ENCODE measurements at places on chromosomes 4 and X.

DNA sequence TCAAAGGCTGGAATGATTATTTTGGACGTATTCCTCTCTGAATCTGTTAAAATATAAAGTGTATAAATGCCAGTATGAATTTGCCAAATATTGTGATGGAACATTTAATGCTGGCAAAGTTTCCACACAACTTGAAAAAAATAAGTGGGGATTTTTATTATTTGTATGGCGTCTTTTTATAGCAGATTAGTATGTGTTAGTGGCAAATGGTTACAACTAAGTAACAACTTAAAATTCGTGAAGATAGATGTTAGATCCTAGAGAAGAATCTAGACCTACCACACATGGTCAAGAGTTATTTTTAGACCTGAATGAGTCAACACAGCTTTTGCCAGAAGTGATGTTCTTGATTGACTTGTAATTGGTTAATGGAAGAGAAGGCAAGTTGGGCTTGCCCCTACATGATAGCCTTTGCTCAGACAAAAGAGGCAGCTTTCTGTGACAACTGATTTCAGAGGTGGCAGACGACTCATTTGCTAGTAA is 4.8 kb downstream of the CPE start:
- no peak for DNase-seq

DNA sequence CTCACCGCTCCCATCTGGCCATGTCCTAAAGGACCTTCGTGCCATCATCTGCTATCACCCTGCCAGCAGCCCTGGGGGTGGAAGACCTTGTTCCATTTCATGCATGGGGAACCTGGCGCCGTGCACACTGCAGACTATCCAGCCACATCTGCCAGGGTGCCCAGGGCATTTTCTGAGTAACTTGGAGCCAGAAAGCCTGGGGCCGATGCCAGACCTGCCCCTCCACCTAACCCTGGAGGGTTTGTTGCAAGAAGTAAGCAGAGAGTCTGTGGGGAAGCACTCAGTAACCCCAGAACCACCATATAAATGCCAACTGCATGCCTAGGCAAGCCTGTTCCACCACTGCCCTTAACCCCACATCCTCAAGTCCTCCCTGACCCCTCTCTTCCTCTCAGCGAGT is 7.3 kb downstream of the HAUS7 start:
- no peak for DNase-seq

- no peak for DNase-seq
Observed at GRCh38 chr4:1215141-1216075, 33.5 kb downstream of the CTBP1 start.

DNA sequence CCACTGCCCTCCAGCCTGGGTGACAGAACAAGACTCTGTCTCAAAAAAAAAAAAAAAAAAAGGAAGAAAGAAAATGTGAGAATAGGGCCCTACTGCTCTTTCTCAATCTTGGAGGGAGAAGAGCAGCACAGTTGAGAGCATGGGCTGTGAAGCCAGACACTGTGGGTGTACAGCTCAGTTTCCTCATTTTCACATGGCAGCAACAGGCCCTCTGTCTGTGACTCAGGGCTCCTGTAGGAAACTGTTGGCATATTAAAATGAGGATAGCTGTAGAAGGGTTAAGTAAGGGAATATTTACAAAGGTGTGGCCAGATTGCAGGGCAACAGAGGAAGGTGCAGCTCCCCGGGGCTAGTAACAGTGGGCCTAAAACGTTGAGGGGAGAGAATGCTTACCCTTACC is 3.4 kb downstream of the AKAP14 start:
- peak; percentile 0 for DNase-seq

DNA sequence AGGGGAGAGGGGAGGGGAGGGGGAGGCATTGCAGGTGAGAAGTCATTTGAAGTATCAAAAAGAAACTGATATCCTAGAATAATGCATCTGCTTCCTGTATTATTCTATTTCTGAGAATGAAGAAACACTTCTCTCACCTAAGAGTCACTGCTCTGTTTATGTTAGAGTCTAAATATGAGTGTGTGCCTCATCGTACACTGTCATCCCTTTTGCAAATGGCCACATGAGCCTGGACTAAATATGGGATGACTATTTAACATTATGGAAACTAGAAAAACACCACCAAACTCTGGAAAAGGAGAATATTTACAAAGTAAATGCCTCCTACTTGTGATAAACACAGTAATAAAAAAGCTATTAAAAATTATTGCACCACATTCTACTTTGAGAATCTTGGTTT is 146.4 kb upstream of the NOCT start:
- no peak for DNase-seq

GRCh38 chr4:144715230-144715629 is 69.3 kb downstream of the HHIP start:
- DNase-seq, result no peak

- DNase-seq, result no peak
Observed at GRCh38 chrX:41602816-41603345, 85.9 kb upstream of the GPR34 start.

DNA sequence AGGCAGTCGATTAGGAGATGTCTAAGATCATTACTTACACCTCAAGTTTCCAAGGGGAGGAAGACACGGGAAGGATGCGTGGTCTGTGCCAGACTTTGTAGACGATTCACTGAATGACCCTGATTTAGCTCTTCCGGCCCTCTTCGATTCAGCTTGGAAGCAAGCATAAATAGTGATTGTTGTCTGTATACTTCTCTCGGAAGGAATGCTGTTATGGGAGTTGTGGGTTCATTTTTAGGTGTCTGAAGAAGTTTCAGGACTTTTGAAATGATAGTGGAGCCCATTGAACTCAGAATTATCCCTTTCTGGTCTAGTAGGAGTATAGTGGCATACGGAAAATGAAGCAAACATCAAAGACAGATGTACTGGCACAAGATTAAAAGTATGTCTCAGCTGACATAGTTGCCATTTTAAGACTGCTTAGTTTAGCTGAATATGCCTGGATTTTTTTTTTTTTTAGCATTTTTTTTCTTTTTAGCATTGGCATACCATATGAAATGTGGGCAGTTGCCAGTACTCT is 1.0 kb upstream of the ANKRD17 start:
- no peak for DNase-seq

DNA sequence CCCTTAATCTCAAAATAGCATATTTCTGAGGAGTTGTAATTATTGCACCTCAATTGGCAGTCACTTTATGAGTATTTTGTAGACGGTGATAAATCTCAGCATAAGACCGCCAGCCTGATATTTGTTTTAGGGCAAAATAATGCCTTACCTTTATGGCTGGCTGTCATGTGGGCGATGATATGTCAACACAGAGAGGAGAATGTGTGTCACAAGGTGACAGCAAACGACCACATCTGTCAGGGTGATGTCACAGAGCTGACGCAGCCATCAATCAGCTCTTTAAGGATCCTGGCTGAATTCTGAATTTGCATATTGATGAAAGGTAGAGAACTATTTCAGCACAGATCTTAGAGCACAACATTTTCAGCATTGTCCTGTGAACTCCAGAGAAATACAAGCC is 209.7 kb downstream of the CEP135 start:
- no peak for DNase-seq

DNA sequence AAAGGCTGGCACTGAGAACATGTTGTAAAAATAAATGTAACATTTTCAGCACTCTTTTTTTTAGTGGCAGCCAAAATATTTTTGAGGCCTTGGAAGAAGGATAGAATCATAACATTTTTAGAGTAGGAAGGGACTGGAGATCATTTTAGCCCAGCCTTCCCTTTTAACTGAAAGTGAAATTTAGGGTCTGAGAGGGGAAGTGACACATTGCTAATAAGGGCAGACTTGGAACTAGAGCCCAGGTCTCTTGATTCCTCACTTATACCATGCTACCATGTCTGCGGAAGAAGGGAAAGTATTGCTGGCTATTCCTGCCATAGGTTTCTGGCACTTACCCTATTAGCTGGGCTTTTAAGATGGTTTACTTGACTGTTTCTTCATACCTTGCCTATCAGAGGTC is 4.8 kb downstream of the WDR44 start:
- no peak for DNase-seq

DNA sequence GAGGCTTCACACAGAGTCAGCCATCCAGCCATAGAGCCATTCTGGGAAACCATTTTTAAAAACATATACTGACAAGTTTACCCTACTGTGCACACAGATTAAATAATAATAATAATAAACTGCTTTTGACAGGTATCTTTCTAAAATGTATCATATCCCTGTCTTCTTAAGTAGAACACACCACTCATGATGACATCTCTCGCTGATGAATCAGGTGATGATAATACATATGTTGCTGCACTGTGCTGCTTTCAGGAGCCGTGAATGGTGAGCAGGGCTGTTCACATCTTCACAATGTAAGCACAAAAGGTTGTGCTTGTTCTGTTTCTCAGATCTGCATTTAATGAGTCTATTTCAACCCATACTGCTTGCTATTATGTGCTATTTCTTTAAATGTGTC is 3.5 kb downstream of the MTNR1A start:
- DNase-seq, result no peak

GRCh38 chr4:1731180-1731579 is 9.9 kb downstream of the TACC3 start:
- no peak for DNase-seq

- no peak for DNase-seq
Observed at GRCh38 chrX:129632443-129632842, 22.3 kb downstream of the APLN start.

DNA sequence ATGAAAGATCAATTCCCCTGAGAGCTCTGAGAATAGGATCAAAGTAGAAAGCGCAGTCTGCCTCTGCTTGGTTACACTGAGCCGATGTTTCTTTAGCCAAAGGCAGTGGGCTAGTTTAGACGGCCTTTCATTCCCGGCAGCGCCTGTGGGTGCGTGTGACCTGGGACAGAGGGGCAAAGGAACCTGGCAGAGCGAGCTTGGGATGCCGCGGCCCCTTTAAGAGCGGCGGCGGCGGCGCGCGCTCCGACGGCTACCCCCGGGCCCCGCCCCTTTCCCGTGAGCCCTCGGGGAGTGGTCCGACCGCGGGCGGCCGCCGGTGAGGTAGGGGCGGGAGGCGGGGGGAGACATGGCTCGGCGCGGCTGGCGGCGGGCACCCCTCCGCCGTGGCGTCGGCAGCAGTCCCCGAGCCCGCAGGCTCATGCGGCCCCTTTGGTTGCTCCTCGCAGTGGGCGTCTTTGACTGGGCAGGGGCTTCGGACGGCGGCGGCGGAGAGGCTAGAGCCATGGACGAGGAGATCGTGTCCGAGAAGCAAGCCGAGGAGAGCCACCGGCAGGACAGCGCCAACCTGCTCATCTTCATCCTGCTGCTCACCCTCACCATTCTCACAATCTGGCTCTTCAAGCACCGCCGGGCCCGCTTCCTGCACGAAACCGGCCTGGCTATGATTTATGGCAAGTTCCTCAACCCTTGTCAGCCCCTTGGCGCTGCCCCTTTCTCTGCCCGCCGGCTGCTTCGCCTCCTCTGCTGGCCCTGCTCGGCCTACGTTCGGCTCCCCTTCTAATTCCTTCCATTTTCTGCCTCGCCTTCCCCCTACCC is at the start of gene SLC9A6:
Gene SLC9A6, plus strand, starts transcription at position 279 of the 816 bp plus-strand sequence. Its CDS starts 224 bp downstream, at position 503.
- peak; percentile 84 for DNase-seq

DNA sequence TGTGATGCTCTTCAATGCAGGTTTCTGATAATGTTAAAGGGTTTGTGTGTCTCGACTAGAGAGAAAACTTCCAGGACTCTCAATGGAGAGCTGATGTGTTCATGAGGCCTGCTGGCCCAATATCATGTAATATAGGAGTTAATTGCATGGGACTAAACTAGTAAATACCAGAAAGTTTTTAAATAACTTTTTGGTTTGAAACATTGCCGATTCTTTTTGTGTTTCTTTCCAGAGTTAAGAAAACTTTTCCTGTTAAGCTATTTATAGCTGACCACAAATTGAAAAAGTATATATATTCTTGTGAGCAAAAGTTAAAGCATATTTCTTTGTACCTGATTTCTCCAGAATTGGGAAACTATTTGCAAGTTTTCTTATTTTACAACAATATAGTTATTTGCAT is 49.7 kb downstream of the FAM9B start:
- no peak for DNase-seq

- DNase-seq, result no peak
Observed at GRCh38 chr4:4364486-4365208, 22.3 kb upstream of the NSG1 start.

- no peak for DNase-seq
Observed at GRCh38 chr4:138393886-138394610, 151.9 kb upstream of the SLC7A11 start.
